ENCODE measurements at places on chromosomes 12 and 14.

- DNase-seq = no peak
Observed at GRCh38 chr14:61749264-61749663, 13.0 kb upstream of the SNAPC1 start.

GRCh38 chr12:70402597-70402996 is 36.5 kb downstream of the KCNMB4 start:
- DNase-seq = no peak

DNA sequence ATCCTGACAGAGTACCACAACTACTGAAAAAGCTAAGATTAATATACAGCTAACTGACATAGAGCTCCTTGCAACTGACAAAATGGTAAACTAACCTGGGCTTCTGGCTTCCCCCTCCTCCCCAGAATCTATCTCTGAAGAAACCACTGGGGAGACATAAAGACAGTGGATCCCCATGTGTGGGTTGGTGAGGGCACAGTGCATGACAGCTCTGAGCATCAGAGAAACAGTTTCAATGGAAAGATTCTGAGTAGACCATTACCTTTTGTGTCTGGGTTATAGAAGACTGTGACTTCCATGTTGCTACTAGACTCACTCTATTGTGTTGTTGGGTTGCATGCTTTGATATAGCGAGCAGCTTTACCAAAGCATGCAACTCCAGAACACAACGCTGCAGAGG is 247.4 kb downstream of the EFCAB11 start:
- no peak for DNase-seq

DNA sequence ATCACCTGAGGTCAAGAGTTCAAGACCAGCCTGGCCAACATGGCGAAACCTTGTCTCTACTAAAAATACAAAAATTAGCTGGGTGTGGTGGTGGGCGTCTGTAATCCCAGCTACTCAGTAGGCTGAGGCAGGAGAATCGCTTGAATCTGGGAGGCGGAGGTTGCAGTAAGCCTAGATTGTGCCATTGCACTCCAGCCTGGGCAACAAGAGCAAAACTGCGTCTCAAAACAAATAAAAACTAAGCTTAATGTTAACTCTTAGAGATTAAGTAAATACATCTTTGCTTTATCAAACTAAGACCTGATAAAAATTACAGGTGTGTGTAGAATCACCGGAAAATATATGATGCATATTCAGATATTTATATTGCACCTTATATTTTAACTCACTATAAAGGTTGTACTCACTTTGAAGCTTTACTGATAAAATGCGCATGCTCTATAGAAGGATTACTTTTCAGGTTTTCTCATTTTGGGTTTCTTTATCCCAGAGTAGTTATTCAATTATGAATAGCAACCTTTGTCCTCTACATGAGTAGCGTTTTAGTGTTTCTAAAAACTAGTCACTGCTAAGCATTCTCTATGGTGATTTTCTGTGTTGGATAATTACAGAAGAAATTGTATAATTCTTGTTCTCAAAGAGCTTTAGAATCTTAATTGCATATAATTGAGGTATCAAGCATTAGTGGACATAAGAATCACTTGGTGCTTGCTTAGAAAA is 9.4 kb downstream of the ARID4A start:
- no peak for DNase-seq

- DNase-seq = no peak
Observed at GRCh38 chr14:91305650-91306431, 61.3 kb upstream of the GPR68 start.

GRCh38 chr14:105528586-105529318 is 2.4 kb downstream of the TMEM121 start:
- no peak for DNase-seq

GRCh38 chr14:26415618-26416123 is 182.2 kb downstream of the NOVA1 start:
- no peak for DNase-seq

- DNase-seq = no peak
Observed at GRCh38 chr14:100102156-100102785, 37.0 kb downstream of the EVL start.

GRCh38 chr12:15893260-15893659 is 11.1 kb downstream of the STRAP start:
- DNase-seq = no peak

DNA sequence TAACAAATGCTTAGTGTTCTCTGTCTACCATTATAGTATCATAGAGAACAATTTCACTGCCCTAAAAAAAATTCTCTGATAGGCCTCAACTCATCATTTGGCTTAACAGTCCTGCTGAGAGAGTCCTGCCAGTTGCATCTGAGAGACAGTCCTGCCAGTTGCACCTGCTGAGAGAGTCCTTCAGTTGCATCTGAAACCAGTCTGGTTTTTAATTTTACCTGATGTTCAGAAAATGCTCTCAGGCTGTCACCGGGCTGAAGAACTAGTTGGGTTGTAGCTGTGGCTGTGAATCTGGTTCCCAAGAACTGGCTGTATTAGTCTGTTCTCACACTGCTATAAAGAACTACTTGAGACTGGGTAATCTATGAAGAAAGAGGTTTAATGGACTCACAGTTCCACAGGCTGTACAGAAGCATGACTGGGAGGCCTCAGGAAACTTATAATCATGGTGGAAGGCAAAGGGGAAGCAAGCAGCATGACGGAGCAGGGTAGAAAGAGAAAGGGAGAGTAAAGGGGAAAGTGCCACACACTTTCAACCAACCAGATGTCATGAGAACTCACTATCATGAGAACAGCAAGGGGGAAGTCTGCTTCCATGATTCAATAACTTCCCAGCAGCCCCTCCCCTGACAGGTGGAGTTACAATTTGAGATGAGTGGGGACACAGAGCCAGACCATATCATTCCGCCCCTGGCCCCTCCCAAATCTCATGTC is 51.6 kb downstream of the PRKCH start:
- no peak for DNase-seq

DNA sequence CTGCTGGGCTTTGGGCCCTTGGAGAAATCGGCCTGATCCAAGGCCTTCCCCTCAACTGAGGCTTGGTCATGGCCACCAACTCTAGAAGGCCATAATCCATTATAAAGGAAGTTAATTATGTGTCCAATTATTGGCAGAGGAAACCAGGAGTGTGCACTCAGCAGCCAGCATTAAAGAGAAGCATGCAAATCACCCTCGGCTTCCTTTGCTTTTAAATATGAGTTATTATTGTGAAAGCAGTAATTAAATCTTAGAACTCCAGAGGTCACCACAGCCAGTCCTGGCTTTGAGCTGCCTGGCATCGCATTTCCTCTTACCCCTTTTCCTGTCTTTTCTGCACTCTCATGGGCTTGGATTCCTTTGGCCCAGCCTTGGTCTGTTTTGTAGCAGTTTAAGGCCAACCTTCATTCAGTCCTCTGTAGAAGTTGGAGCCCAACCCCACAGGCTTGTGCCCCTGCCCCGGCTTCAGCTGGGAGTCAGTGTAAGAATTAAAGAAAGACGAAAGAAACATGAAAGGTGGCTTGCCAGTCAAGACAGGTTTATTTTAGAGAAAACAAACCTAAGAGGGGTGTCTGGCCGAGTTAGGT is 14.7 kb upstream of the KRT86 start:
- no peak for DNase-seq

GRCh38 chr14:97382616-97383226 is 585.5 kb downstream of the VRK1 start:
- DNase-seq = no peak

- no peak for DNase-seq
Observed at GRCh38 chr14:33127531-33127930, 188.9 kb downstream of the NPAS3 start.

GRCh38 chr12:92511786-92512185 is 191.0 kb upstream of the PLEKHG7 start:
- DNase-seq = no peak

- peak; percentile 56 for DNase-seq
Observed at GRCh38 chr12:10722905-10723746, at the start of gene YBX3. Gene YBX3 (minus strand): TSS chr12:10723323. CDS start chr12:10723111, 212 bp downstream.

- no peak for DNase-seq
Observed at GRCh38 chr14:50061664-50062437, 54.5 kb downstream of the VCPKMT start.

GRCh38 chr12:108565976-108566375 is 3.6 kb downstream of the ISCU start:
- DNase-seq = peak; percentile 57

- DNase-seq = no peak
Observed at GRCh38 chr12:83143950-83144349, 457.2 kb downstream of the TMTC2 start.

GRCh38 chr12:44358636-44359035 is 517.5 kb downstream of the NELL2 start:
- no peak for DNase-seq

- DNase-seq = no peak
Observed at GRCh38 chr14:68819260-68819691, 26.4 kb upstream of the ZFP36L1 start.

DNA sequence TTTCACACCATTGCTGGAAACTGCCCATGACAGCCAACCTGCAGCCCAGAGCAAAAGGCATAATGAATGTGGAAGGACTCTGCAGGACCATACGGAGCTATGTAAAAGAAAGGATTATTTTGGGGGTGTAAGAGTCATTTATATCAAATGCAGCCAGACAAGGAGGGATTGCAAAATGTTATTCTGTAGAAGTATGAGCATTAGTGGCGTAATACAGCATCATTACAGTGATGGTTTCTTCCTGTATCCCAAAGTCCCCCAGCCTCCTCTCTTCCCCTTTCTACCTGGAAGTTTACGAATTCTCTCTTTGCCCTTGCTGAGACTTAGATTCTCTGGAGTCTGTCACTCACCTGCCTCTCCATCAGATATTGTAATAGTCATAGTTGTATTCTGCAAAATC is 89.9 kb downstream of the BORCS5 start:
- no peak for DNase-seq

DNA sequence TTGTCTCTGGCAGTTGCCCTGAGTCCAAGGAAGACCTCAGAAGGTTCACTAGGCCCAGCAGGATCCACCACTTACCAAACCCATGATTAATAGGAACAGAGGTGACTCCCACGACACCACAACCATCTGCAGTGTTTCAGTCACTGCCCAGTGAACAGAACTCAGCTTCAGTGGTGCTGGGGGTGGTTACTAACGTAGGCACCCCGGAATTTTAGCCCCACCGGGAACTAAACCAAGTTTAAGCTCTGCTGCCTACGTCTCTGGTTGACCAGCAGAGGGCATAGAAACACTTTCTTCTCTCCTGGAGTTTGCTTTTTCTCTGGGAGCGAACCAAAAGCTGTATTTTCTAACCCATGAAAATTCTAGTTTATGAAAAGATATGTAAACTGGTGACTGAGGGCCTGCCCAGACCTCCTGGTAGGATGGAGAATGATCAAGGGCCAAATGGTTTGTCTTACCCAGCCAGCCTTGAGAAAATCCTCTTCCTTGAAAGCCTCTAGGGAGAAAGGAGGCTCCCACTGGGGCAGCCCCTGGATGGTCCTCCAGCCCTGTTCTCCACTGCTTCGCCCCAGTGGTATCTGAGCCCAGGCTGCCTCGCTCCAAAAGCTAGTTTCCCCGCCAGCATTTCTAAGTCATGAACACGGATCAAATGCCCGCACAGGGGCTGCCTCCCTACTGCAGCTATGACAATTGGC is 379.8 kb downstream of the DPF3 start:
- no peak for DNase-seq

DNA sequence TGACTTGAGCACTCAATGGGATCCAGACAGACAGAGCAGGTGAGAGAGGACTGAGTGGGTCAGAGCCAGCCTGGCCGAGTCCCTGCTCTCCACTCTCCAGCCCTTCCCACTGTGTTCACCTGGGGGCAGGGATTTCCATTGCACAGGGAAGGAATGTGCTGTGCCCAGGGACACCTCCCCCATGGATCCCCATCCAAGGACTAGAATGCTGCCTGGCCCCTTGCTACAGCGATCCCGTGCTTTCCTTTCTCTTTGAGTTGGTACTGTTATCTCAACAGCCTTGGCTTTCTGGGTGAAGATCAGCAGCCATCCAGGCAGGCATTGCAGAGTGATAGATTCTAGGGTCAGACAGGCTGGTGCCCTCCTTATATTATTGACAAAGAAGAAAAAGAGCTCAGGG is 60.3 kb upstream of the DLK1 start:
- no peak for DNase-seq

Measured in NCI-H510A (cell line).